ENCODE measurements at places on chromosomes 11 and 22. TPM values are rescaled to one million over a fixed set of nuclear protein-coding genes. Genes with fewer than 3 reads are reported as not detected.

Gene BTBD18
- not detected for total RNA-seq

Gene MS4A6A
- total RNA-seq, result 153 TPM

Gene APOBEC3H
- 8.6 TPM for total RNA-seq

Gene LPXN
- total RNA-seq, result 14.9 TPM

Gene NCR3LG1
- 10.1 TPM for total RNA-seq

DNA sequence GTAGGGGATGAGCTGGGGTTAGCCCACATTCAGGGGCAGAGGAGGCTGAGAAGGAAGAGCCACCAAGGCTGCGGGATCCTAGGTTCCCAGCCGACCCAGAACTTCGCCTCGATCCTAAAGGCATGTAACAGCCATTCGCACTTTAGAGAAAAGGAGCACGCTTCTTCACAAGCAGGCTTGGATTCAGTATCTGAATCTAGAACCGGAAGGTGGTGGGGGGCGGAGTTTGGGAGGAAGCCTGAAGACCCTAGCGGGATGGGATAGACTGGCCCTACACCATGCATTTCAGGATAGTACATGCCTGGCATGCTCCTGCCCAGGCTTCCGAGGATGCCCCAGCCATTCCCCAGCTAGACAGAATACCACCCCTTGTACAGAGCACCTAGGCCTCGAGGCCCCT, 4.4 kb downstream of the SCARF2 start:
- DNase-seq, result no peak

GRCh38 chr11:124043420-124043819, 2.3 kb upstream of the OR10G7 start:
- DNase-seq, result no peak

- no peak for DNase-seq
Measured at GRCh38 chr11:4375431-4376140, 7.4 kb upstream of the OR52B4 start.

DNA sequence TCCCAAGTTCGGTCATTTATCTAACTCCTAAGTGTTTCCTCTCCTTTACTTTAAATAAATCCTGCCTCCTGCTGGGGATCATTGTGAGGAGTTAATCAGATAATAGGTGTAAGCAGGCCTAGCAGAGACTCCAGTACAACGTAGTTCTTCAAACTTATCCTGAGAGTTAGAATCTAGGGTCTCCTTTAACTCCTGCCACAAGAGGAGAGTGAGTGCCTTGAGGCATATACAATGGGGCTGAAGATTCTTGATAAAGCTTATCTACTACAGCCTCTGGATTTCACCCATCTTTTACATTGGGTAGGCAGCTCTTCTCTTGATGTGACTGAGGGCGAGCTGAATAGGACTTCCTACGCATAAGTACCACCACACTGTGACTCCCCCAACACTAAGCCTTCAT, 3.1 kb upstream of the GALNT18 start:
- no peak for DNase-seq

- DNase-seq, result no peak
Measured at GRCh38 chr22:37207981-37208380, 4.3 kb downstream of the SSTR3 start.

GRCh38 chr22:42651134-42651533, 1.9 kb upstream of the CYB5R3 start:
- DNase-seq, result peak; percentile 22
